ENCODE measurements at places on chromosomes 1 and 21. TPM values are rescaled to one million over a fixed set of nuclear protein-coding genes. Genes with fewer than 3 reads are reported as not detected.

ABCD3 gene
- total RNA-seq = 94.2 TPM

CFAP141 gene
- not detected for total RNA-seq

ANKRD34A gene
- 1.6 TPM for total RNA-seq

YBX1 gene
- 1,693 TPM for total RNA-seq

RNU1-2 gene
- under 0.01 TPM for total RNA-seq

SYT2 gene
- 0.41 TPM for total RNA-seq

GTF2B gene
- 79.1 TPM for total RNA-seq

FBXO2 gene
- 6.1 TPM for total RNA-seq

CYP4B1 gene
- not detected for total RNA-seq

PLEKHG5 gene
- total RNA-seq = 24.9 TPM

BLACAT1 gene
- total RNA-seq = 0.41 TPM

PTAFR gene
- 1.2 TPM for total RNA-seq

SIK1 gene
- 0.82 TPM for total RNA-seq

S100A2 gene
- not detected for total RNA-seq

C1QC gene
- 7.3 TPM for total RNA-seq

HORMAD1 gene
- 0.82 TPM for total RNA-seq

OR2G2 gene
- not detected for total RNA-seq

PRDM16 gene
- 1.6 TPM for total RNA-seq

HSF2BP gene
- 2.0 TPM for total RNA-seq

CFAP74 gene
- total RNA-seq = 0.41 TPM

KCNN3 gene
- 2.4 TPM for total RNA-seq

AIRE gene
- 0.41 TPM for total RNA-seq

RGS13 gene
- not detected for total RNA-seq

GPR153 gene
- 22.0 TPM for total RNA-seq

FCMR gene
- under 0.01 TPM for total RNA-seq

SYDE2 gene
- total RNA-seq = 6.9 TPM

XCL1 gene
- total RNA-seq = not detected

ATP6V1G3 gene
- not detected for total RNA-seq

IKBKE gene
- total RNA-seq = 0.41 TPM

ADAMTS4 gene
- 0.41 TPM for total RNA-seq

LDLRAD1 gene
- not detected for total RNA-seq

RGSL1 gene
- total RNA-seq = 0.82 TPM

ALG14 gene
- total RNA-seq = 3.7 TPM

FMO3 gene
- total RNA-seq = not detected

CYYR1 gene
- 1.6 TPM for total RNA-seq

IGSF5 gene
- 1.2 TPM for total RNA-seq

LIN28A gene
- total RNA-seq = not detected

ATP1A4 gene
- not detected for total RNA-seq

CRYBG2 gene
- total RNA-seq = 0.41 TPM

CSRP1 gene
- 12.2 TPM for total RNA-seq

TSSK3 gene
- total RNA-seq = 0.41 TPM

STIL gene
- total RNA-seq = 7.7 TPM

F13B gene
- not detected for total RNA-seq

LENEP gene
- 1.2 TPM for total RNA-seq

PTGS2 gene
- 2.4 TPM for total RNA-seq

CCDC27 gene
- total RNA-seq = not detected

CLCN6 gene
- 14.7 TPM for total RNA-seq

All from frontal cortex (tissue), 4 donors.